NCI-H146 (cell line): ENCODE measurements at places on chromosomes 11 and 22.

GRCh38 chr22:36756746-36757655 is 18.9 kb downstream of the IFT27 start:
- no peak for DNase-seq

DNA sequence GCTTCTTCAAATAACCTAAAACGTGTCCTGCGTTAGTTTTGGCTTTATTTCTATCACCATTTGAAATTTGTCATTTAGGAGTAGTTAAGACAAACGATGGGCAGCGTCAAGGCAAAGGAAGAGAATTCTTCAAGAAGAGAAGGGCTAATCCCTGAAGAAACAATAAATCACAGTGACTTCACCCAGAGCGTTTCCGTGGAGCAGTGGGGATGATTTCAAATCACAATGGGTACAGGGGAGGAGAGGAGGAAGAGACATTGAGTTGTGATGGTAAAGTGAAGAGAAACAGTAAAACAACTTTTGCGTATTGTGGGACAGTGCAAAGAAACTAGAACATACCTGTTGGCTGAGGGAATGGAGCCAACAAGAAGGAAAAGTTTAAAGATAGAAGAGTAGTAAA is 9.7 kb downstream of the PDGFD start:
- DNase-seq = no peak

GRCh38 chr22:38233427-38233826 is 31.6 kb downstream of the MAFF start:
- no peak for DNase-seq

DNA sequence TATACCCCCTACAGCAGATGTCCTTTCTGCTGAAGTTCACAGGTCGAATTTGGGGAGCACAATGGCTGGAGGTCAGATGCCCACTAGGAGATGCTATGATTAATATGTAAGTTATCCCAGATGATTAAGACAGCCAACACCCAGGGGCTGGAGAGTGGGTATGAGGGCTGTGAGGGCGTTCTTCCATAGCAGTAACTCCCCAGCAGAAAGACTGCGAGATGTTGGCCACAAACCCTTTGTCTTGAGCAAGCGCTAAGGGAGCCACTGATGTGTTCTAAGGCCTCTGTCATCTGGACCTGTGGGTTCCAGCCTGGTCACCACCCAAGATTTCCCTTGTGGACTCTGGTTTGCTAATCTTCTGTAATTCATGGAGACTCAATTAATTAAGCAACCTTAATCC is 77.6 kb downstream of the BMAL1 start:
- no peak for DNase-seq

DNA sequence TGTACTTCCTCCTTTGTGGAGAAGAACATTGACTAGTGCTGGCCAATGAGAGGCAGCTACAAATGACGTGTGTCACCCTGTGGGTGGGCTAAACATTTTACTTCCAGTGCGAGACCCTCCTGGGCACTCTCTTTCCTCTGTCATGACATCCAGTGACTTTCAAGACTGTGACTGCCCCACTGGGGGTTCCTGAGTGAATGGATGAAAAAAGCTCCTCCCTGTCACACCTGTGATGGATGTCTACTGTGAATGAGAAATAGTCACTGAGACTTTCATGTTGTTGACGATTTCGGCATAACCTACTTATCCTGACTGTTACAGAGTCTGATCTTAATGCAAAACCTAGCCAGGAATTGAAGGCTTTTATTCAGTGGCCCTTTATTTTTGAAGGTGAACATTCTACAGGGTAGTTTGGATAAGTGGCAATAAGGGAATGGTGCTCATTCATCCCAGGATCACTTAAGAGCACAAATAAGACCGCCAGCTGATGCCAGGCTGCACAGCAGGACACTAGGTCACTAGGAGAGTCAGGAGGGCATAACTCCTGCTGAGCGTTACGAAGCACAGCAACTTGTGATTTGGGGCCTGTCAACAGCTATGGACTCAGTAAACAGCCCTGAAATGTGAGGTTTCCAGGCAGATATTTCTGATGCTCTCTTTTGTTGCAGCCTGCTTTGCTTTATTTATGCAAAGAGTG is 636.6 kb downstream of the NTM start:
- peak; percentile 36 for DNase-seq

DNA sequence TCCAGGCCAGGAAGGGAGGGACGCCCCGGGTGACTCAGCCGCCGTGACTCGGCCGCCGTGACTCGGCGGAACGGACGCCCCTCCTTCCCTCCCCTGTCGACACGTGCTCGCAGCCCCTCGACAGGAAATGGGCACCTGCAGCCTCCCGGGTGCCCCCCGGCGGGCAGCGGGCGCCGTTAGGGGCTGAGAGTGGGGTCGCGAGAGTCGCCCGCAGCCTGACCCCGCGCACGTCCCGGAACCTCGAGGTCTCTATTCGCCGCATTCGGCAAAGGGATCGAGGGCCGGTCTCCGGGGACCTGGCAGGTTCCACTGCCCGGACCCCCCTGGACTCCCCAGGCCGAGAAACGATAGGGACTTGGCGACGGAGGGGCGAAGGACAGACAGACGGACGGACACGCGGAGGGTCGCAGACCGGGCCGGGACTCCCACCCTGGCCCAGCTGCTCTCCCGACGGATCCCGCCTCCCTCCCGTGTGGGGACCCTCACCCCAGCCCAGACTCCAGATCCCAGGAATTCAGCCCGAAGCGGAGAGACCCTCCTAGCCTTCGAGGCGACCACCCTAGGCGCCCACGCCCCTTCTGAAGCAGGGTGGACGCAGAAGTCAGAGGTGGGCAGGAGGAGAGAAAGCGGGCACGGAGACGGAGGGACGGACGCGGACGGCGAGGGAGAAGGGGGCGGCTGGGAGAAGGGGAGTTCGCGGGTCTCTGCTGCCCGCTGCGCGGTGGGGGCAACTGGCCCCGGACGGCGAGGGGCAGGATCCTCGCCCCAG is 648 bp downstream of the FOSL1 start:
- DNase-seq = no peak

DNA sequence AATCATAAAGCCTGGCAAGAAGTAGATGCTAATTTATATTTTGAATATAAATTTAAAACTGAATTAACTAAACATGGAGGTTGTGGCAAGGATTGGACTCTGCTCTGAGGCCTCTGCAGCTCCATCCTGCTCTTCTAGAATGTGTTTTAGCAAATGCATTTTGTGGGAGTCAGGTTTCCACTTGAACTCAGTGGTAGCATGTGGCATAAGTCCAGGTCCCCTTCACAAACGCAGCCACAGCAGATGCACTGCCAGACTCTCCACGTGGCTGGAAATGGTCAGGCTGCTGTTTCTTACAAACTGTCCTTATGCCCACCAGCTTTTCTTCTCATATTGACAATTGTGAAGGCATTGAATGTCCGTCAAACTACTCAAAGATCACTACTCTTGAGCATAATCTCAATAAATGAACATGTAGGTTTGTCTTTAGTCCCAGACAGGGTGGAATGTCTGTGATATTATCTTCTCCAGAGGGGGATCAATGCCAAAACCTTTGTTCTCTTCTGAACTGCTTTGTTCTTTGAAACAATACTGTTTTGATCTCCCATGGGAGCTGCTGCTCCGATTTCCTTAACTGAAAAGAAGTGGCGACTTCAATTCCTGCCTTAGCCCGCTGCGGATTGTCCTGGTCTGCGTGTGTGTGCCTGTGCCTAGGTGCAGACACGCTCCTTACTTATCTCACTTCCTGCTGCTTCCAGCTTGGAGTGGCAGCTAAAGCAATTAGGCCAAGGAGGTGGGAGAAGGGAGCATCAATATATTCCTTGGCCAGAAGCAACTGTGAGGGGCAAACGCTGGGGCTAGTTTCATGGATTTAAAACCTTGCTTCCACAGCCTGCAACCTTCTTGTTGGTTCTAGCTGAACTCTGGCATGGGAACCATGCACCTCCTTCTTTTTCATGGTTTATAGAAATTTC is 24.2 kb downstream of the EIF4G2 start:
- peak; percentile 18 for DNase-seq

DNA sequence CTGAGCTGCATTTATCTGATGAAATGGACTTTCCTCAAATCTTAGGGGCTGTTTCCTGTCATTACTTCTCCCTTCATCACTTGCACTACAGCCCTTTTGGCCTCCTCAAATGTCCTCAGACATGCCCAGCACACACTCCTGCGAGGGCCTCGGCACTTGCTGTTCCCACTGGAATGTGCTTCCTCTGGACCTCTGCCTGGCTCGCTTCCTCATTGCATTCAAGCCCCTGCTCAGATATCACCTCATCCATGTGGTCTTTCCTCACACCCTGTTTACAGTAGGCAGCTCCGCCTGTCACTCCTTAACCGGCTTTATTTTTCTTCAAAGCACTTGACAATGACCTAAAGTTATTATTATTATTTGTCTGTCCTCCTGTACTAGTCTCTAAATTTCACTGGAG is 9.0 kb downstream of the NAT10 start:
- no peak for DNase-seq

- no peak for DNase-seq
Measured at GRCh38 chr11:73944085-73944484, 6.7 kb upstream of the DNAJB13 start.

DNA sequence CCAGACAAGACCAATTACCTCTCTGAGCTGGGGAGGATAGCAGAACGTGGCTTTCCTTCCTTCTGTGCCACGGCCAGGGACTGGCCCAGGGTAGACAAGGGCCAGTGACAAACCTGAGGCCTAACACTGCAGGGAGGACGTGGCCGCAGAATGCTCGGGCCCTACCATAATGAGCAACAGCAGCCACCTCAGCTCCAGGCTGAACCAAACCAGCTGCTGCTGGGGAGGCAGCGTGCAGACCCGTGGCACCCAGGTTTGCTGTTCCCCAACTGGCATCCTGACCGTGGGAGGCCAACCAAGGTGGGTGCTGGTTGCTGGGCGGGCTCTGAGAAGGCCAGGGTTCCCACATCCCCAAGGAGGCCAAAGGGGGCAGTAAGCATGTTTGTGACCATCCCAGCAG is 83.0 kb downstream of the MORC2 start:
- DNase-seq = no peak

- DNase-seq = no peak
Measured at GRCh38 chr22:35074583-35074982, 8.6 kb downstream of the ISX start.

- no peak for DNase-seq
Measured at GRCh38 chr11:1349327-1350041, 40.1 kb upstream of the TOLLIP start.

- no peak for DNase-seq
Measured at GRCh38 chr11:45810431-45811108, 5.6 kb downstream of the SLC35C1 start.

GRCh38 chr11:48087974-48088681 is 107.8 kb downstream of the PTPRJ start:
- no peak for DNase-seq

DNA sequence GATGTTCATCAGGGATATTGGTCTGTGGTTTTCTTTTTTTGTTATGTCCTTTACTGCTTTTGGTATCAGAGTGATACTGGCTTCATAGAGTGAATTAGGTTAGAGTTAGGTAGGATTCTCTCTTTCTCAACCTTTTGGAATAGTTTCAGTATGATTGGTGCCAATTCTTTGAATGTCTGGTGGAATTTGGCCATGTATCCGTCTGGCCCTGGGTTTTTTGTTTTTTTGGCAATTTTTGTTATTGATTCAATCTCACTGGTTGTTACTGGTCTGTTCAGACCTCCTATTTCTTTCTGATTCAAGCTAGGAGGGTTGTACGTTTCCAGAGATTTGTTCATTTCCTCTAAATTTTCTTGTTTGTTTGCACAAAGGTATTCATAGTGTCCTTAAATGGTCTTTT is 54.4 kb downstream of the ATXN10 start:
- no peak for DNase-seq

DNA sequence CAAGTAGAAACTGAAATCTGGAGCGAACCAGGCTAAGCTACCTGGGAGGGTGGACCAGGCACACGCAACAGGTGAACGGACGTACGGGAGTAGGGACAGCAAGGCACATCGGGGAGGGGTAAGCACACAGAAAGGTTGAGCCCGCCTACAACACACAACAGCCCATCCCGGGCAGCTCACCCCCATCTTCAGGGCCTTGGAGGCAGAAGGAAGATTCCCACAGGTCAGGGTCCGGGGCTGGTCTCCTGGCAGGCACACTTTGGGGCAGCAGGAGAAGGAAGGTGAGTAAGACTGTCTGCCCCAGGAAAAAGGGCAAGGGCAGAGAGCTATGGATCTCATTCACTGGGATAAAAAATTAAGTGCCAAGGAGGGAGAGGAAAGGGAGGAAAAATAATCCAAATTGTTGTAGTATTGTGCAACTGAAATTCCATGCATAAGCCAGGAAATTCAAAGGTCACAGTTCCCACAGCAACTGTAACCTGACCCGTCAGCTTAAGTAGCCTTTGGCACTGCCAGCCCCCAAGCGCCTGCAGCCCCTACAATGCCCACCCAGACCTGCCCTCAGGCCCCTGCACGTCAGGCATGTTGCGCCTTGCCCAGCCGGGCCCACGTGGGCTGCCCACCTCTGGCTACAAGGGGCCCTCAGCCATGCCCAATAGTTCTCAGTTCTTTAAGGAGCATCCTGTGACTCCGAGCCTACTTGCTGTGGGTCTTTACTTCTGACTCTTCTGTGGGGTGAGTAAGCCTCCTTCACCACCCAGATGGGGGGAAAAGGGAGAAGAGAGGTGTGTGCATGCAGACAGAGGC is 51.8 kb downstream of the MICAL3 start:
- no peak for DNase-seq

DNA sequence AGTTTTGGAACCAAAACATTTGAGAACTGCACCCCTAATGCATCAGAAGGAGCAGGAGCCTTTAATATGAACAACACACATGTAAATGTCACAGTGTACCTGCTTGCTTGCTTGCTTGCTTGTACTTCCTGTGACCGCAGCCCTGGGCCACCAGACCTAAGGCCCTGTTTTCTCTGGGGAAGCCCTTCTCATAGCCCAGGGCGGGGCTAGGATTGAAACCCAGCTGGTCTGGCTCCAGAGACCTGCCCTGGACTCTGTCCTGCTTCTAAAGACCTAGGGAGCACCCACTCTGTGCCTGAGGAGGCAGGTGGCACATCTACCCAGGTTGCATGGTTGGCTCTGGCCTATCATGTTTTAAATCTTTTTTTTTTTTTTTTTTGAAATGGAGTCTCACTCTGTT is 7.6 kb upstream of the MCM5 start:
- no peak for DNase-seq

GRCh38 chr11:79274636-79275331 is 166.0 kb downstream of the TENM4 start:
- no peak for DNase-seq

- no peak for DNase-seq
Measured at GRCh38 chr11:115996125-115996807, 492.1 kb upstream of the CADM1 start.

- DNase-seq = peak; percentile 85
Measured at GRCh38 chr11:112226062-112226830, at the start of gene PTS. PTS (plus strand) TSS chr11:112226428; CDS start chr11:112226444, 16 bp downstream.

- DNase-seq = no peak
Measured at GRCh38 chr11:35276396-35277145, 137.6 kb downstream of the CD44 start.

DNA sequence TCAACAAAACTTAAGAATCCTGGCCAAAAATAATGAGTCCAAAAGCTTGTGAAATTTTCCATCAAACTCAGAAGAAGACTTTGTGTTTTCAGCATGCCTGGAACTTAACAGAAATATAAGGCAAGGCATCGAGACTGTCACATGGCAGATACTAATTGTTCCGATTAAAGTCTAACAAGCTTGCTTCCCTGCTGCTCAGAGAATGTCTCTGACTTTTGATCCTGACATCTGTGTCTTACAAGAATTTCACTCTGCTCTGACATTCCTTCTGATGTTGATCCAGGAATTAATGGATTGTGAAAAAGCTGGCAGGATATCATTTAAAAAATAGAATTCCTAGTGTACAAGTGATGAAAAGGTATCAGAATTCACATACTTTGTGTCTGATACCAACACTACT is 170.2 kb downstream of the DCDC1 start:
- DNase-seq = no peak

GRCh38 chr22:20651286-20651685 is 122.6 kb upstream of the SERPIND1 start:
- DNase-seq = no peak
